Smooth muscle cell of bladder (primary cell): ENCODE measurements at places on chromosomes 2 and 18. TPM values are rescaled to one million over a fixed set of nuclear protein-coding genes. Genes with fewer than 3 reads are reported as not detected.

VWC2L gene
- total RNA-seq: under 0.01 TPM in 1 of 2 replicates, not detected in the other

SLC5A7 gene
- not detected in 2 replicates for total RNA-seq

AGFG1 gene
- 56.0 and 68.4 TPM in 2 replicates for total RNA-seq

SNED1 gene
- total RNA-seq: 12.6 and 19.5 TPM in 2 replicates

NDUFV2 gene
- 102 and 150 TPM in 2 replicates for total RNA-seq

SP5 gene
- not detected in 2 replicates for total RNA-seq

LHCGR gene
- not detected in 2 replicates for total RNA-seq

SAG gene
- not detected in 2 replicates for total RNA-seq

KRTCAP3 gene
- 0.18 TPM in 1 of 2 replicates, not detected in the other for total RNA-seq

DSG2 gene
- total RNA-seq: 2.3 and 23.3 TPM in 2 replicates

ZBTB7C gene
- total RNA-seq: under 0.01 TPM in 2 replicates

CDK15 gene
- total RNA-seq: 6.6 and 8.5 TPM in 2 replicates

IL1RN gene
- 0.09 and 0.71 TPM in 2 replicates for total RNA-seq

FBLN7 gene
- total RNA-seq: 0.57 and 0.74 TPM in 2 replicates

PPP1R1C gene
- 1.00 TPM in 1 of 2 replicates, not detected in the other for total RNA-seq

NPHP1 gene
- total RNA-seq: 4.7 and 6.9 TPM in 2 replicates

CCDC121 gene
- 1.3 TPM in 2 replicates for total RNA-seq

DCDC2C gene
- total RNA-seq: not detected in 2 replicates

TUBA4B gene
- total RNA-seq: not detected in 2 replicates

SERPINB12 gene
- total RNA-seq: not detected in 2 replicates

CD8A gene
- not detected in 2 replicates for total RNA-seq

GRP gene
- total RNA-seq: not detected in 2 replicates

CDCA7 gene
- 0.43 and 0.55 TPM in 2 replicates for total RNA-seq

KIF1A gene
- total RNA-seq: not detected in 2 replicates

THUMPD2 gene
- 4.6 and 6.9 TPM in 2 replicates for total RNA-seq

RESP18 gene
- total RNA-seq: not detected in 2 replicates

DPP4 gene
- 235 and 251 TPM in 2 replicates for total RNA-seq

D2HGDH gene
- 22.1 and 22.2 TPM in 2 replicates for total RNA-seq

ARL5A gene
- 37.1 and 68.0 TPM in 2 replicates for total RNA-seq

ALPP gene
- total RNA-seq: not detected in 2 replicates

C2orf66 gene
- not detected in 2 replicates for total RNA-seq

POTEE gene
- total RNA-seq: not detected in 2 replicates

RPL31 gene
- total RNA-seq: 1,814 and 2,106 TPM in 2 replicates

ATP5F1A gene
- total RNA-seq: 569 and 765 TPM in 2 replicates

DCC gene
- not detected in 2 replicates for total RNA-seq

NAPG gene
- total RNA-seq: 38.8 and 40.4 TPM in 2 replicates

GYPC gene
- total RNA-seq: 125 and 132 TPM in 2 replicates

CTDP1 gene
- total RNA-seq: 24.2 and 30.2 TPM in 2 replicates

HRH4 gene
- total RNA-seq: under 0.01 and 0.18 TPM in 2 replicates

ARHGAP25 gene
- 0.14 and 0.28 TPM in 2 replicates for total RNA-seq

AGAP1 gene
- 6.5 and 10.8 TPM in 2 replicates for total RNA-seq
